Dermis microvascular lymphatic vessel endothelial cell (primary cell): ENCODE measurements at places on chromosomes 2 and 18. TPM values are rescaled to one million over a fixed set of nuclear protein-coding genes. Genes with fewer than 3 reads are reported as not detected.
A peak's percentile ranks its signal among the peaks of the same experiment; 100 is the strongest.

TRIB2 gene
- total RNA-seq = 60.7 and 107 TPM in 2 replicates

- DNase-seq = no peak
Measured at GRCh38 chr2:216908300-216908699, 48.4 kb upstream of the TNP1 start.

DNA sequence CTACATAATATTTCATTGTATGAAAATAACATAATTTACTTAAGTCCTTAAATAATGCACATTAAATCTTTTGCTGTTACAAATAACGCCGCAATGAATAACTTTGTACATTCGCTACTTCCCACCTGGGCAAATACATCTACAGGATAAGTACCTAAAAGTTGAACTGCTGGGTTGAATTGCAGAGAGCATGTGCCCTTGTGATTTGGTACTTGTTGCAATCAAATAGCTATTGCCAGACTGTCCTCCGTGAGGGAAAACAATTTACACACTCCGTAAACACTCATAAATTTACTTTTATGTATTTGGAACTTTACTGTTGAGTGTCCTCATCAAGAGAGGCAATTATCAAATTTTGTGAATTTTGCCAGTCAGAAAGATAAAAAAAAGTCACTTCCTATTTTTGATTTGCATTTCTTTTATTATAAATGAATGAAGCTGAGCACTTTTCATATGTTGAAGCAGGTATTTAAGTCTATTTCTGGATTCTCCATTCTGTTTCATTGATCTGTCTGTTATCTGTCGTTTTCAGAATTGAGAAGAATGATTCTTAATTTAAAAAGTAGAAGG is 140.8 kb upstream of the SERTAD2 start:
- no peak for DNase-seq

DNA sequence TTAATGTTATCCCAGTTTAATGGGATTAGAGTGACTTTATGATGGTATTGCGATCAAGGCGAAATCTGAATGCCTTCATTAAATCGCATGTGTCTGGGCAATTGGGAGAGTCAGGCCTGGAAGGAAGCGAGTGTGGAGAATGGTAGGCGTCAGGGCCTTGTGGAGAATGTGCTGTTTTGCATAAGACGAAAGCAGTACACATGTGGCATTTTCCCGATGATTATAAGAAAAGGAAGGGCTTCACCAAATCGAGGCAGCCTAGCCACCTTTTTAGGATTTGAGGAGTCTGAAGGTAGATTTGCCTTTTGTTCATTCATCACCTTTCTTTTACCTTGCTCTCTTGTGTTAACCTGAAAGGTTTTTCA is 1.0 kb downstream of the ZNF532 start:
- DNase-seq = no peak

UGT1A5 gene
- total RNA-seq = not detected in 2 replicates

- no peak for DNase-seq
Measured at GRCh38 chr2:128016620-128017019, 11.2 kb downstream of the SAP130 start.

GRCh38 chr18:44943311-44943881 is 262.7 kb downstream of the SETBP1 start:
- DNase-seq = no peak

CROCC2 gene
- not detected in 2 replicates for total RNA-seq

DNA sequence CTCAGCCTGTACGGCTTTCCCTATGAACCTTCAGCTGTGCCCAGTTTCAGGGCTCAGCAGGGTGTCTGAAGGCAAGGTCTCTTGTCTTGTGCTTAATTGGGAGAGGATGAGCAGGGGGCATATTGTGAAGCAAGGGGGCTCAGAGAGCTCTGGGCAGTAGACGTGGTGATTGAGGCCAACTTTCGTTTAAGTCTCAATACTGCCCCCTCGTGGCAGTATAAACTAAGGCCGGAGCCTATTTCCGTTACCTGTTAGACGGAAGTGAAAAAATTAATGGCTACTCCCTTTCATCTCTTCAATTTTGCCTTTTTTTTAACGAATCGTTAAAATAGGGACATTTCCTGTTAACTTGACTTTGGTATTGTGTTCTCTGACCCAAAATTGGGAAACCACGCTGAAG is 193.4 kb downstream of the TDRD15 start:
- DNase-seq = peak; percentile 24

LRRC30 gene
- total RNA-seq = not detected in 2 replicates

GRCh38 chr18:60247103-60247502 is 125.5 kb downstream of the MC4R start:
- DNase-seq = no peak

GRCh38 chr18:55444536-55444935 is 143.5 kb downstream of the TCF4 start:
- DNase-seq = no peak

DNA sequence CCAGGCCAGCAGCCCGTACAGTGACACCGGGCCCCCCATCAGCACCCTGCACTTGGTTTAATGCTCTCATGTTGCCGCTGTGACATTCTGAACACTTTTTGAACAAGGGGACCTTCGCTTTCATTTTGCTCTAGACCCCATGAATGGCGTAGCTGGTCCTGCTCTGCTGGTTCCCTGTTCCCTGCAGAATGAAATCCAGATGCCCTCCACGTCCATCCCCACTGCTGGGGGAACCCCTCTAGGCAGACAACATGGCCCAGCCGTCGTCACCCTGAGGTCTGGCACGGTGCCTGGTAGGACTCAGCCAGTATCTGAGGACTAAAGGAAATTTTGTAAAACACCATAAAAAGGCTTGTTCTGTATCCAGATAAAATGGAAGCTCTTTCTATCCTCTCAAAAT is 128.6 kb downstream of the KCTD1 start:
- DNase-seq = no peak

EHBP1 gene
- 13.1 and 15.9 TPM in 2 replicates for total RNA-seq

GRCh38 chr2:112541315-112542122 is 746 bp upstream of the POLR1B start:
- no peak for DNase-seq

NAT8 gene
- not detected in 2 replicates for total RNA-seq

GRCh38 chr2:105070010-105070865 is 32.4 kb downstream of the MRPS9 start:
- no peak for DNase-seq

GRCh38 chr2:226190479-226191252 is 609.0 kb downstream of the IRS1 start:
- no peak for DNase-seq

HAT1 gene
- total RNA-seq = 23.5 and 28.8 TPM in 2 replicates

DNA sequence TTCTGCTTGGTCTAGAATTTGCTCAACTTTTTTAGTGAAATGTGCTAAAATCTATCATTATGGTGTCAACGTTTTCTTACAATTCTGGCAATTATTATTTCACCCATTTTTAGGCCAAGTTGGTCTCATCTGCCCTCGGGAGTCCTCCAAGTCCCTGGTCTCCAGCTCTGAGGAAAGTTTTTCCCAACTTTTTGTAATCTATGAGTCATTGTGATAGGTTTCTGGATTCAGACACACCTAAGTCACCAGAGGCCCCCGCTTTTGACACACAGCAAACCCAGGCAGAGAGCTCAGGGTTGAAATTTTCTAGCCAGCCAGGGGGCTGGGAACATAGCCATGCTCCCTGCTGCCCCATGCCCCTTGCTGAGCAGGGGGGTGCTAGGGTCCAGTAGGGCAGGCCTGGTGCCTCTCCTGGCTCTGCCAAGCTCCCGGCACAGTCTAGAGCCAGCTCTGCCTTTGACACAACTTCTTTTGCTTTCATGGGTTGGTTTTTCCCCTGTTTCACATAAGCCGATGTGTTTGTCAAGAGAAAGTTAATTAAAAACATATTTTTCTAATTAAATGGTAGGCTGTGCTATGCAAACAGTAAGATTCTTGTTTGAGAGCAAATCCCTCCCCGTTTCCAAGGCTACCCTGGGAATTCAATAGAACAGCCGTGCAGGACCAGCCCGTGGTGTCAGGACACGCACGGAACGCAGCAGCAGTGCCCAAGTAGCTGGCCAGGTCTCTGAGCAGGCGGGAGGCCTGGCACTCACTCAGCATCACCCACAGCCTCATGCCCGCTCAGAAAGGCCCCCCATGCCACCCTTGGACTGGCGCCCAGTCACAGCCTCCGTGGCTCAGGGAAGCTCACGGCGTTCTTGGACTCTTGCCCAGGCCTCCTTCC is 25.5 kb upstream of the SNED1 start:
- no peak for DNase-seq

GRCh38 chr18:79299272-79299671 is 96.5 kb upstream of the NFATC1 start:
- DNase-seq = no peak

DNA sequence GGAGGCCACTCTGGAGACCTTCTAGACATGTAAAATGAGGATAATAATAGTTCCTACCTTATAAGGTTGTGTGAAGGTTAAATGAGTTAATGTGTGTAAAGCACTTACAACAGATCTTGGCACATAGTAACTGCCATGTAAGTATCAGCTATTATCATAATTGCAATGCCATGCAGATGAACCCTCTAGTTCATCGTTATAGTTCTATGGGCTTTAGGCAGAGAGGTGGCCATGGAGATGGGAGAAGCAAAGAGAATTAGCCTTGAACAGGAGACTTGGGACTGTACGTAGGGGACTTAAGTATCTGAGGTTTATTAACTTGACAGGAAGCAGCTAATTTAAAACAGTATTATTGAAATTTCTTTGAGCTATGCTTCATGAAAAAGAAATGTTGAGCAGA is 151.8 kb downstream of the PIK3C3 start:
- no peak for DNase-seq

DNA sequence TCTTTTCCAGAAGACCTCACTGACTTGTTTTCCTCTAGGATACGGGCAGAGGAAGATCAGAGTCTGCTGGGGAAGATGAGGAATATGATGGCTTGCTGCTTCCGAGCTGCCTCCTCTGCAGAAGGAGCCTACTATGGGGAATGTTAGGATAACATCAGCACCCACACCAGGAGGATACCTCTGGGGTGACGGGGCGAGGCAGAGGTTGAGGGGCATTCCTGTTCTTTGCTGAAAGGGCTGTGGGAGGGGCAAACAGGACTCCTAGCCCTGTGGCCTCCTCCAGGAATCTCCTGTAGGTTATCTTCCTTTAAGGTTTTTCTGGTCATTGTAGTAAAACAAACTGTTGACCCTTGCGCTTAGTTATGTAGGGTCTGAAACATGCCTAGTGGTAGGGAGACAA is 102.5 kb downstream of the CRIM1 start:
- no peak for DNase-seq

DNA sequence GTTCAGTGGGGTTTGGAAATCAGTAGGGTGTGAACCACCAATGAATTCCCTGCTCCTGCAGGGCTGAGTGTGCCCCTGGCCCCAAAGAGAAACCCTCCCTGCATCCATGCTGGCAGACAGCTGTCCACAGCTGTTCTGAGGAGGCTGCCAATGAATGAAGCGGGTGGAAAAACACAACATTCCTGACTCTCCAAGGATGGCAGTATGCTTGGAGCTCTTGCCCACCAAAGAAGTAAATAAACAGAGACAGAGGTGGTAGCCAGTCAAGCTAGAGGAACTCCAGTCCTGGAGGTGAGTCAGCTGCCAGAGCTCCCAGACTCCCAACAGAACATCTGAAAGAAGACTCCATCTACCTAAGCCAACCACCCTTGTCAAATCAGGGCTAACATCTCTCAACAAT is 6.2 kb downstream of the ZBTB7C start:
- no peak for DNase-seq

DNA sequence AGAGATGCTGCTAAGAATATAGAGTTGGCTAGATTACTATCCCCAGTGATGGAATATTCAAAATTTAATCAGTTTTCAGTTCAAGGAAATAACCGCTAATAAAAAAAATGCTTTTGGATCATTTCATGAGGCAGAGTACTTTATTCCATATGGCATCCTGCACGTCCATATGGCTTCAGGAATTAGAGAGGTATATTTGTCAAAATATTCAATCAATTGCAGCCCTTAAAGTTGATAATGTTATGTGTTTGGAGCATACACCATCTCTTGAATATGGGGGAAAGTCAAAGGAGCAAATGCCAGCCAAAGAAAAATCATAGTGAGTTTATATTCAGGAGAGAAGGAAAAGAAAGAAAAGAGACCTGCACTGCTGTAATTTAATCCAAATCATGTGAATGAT is 266.4 kb downstream of the TMEM182 start:
- DNase-seq = no peak

DNA sequence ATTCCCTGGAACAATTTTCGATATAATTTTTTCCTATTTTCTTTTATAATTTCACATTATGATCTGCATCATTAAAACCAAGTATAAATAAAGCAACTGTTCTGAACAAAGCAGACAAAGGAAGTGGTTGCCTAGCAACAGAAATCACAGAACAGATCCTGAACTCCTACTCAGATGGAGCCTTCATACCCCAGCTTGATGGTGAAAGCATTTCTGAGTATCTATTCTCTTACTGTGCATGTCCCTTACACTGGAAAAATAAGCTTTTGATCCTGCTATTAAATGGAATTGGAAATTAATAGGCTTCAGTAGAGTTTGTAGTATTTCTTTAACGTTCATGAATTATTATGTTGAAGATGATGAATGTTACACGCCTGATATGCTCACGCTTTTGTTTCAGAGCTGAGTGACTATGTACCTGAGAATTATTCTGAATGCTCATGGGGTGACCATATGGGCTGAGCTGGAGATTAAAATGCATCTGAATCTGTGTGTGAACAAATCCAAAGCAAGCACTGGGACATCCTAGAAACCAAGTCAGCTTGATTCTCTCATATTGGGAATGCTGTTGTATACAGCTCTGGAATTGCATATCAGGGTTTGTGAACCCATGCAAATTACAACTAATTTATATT is 254.0 kb downstream of the KCNJ3 start:
- DNase-seq = peak; percentile 4

GRCh38 chr18:63451799-63452660 is 24.7 kb upstream of the SERPINB5 start:
- no peak for DNase-seq

- DNase-seq = peak; percentile 81
Measured at GRCh38 chr2:109322111-109322510, 193.1 kb downstream of the SH3RF3 start.

GRCh38 chr18:73545472-73545871 is 602.2 kb downstream of the FBXO15 start:
- DNase-seq = no peak

DNA sequence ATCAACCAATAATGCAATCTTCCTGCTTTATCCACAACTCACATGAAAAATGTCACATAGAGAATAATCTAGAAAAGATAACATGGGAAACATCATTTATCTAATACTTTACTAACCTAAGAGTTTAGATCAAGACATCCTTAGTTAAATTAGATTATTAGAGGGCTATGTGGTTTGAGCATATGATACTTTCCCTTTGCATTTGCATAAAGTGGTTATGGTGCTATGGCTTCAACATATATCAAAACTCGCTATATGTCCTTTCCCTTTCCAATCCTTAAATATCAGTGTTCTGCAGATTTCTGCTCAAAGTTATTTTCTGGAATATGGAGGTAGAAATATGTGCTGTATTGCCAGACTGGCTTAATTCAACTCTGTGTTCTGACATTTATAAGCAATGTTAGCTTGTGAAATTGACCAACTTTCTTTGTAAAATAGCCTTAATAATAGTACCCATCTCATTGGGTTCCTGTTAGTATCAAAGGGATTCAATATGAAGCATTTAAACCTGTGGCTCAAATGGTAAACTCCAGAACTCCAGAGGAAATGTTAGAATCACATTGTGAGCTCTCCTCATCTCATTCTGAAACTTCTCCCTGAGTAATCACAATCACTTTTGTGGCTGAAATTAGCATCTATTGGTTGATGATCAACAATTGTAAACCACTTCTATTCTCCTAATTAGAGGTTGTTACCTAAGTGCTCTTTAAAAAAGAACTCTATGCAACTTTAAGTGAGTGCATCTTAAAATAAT is 1089.9 kb upstream of the SLC39A10 start:
- no peak for DNase-seq
